SK-N-SH (cell line): ENCODE measurements at places on chromosomes 4 and X. TPM values are rescaled to one million over a fixed set of nuclear protein-coding genes. Genes with fewer than 3 reads are reported as not detected.

DNA sequence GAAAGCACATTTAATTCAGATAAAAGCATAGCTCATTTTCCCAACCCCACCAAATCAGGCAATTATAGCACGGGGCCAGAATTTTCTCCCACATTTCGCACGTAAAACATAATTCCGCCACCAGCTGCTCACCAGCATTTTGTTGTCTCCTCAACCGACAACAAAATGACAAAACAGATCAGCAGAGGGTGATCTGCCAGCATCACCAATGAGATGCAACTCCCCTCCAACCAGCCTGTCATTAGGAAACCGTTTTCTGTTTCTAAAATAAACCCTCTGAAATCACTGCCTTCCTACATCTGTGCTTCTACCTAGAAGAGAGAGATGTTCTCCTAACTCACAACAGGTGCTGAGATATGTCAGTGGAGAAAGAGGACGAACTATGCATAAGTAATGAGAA is 654.8 kb upstream of the CPEB2 start:
- DNase-seq: no peak

The CSAG1 gene
- polyA plus RNA-seq: 55.1 and 55.8 TPM in 2 replicates

DNA sequence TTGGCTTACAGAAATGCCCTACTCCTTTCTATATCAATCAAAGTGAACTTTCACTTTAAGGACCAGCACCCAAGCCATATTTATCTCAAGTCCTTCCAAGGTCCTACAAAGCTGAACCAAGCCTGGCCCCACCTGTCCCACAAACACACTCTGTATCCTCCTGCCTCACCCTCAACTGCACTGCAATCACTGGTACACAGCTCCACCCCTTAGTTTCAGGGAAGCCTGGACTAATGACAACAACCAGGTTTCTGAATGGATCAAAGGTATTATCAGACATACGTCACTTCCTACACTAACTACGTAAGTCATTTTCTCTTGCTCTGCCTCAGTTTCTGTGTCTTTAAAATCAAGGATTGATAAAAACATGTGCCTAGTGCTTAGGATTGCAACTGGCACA is 205.6 kb upstream of the HS3ST1 start:
- DNase-seq: no peak

DNA sequence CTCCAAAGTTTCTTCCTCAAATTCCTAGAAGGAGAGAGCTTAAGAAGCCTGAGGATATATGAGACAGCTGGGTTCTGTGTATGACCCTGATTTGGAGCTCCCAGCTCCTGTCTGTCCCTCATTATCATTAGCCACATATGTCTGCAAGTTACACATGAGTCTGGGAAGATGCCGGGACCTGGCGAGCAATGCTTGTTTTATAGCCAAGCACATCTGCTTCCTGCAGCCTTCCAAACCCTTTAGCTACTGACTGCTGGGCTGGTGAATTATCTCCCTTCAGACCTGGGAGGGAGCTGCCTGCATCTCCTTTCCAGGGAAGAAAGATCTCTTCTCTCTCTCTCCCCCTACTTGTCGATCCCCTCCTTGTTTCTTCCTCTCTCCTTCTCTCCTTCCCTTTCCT is 556.7 kb upstream of the BOD1L1 start:
- peak; percentile 33 for DNase-seq

DNA sequence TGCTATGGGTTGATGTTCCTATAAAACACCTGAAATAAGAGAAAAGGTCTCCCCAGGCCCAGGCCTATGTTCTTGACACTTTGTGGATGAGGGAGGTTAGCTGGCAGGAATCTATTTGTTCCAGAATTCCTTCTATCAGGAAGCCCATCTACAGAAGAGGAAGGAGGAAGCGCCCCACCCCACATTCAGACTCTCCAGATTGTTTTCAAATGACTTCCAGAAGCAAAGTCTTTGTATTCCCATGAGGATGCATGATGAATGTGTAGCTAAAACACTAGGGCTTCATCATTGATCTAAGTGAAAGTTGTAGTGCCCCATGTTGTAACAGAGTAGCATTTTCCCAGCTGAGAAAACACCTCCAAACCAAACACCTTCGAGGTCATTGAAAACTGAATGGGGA is 16.4 kb downstream of the OTC start:
- DNase-seq: no peak

The PAGE4 gene
- polyA plus RNA-seq: not detected in 2 replicates

DNA sequence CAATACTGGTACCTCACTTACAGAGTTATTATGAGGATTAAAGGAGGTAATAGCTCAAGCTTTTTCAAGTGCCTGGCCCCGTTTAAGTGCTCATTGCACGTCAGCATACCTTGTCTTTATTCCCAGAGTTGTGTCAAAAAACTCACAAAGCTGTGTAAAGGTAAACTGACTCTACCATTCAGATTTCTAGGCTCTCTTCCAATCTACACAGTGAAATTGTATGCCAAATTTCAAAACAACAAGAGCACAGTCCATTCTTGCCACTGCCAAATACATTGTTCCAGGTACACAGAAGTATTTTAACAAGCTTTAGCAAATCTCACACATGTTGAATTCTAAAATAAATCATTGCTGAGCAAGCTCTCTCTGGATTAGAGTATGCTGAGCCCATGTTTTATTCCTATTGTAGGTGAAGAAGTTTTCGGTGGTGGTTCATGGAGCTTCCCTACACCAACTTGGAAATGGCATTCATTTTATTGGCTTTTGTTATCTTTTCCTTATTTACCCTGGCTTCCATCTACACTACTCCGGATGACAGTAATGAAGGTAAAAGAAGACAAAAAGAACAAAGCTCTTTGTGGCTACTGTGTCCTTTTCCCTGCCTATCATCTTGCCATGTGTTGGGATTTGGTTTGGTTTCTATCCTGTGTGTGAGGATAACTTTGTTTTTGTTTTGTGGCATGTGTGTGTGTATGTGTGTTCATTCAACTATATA is 16.2 kb downstream of the SMIM31 start:
- no peak for DNase-seq

- no peak for DNase-seq
Measured at GRCh38 chr4:57119054-57119651, 9.0 kb upstream of the IGFBP7 start.

The USP38 gene
- polyA plus RNA-seq: 4.3 and 6.3 TPM in 2 replicates

GRCh38 chrX:25277574-25277973 is 261.8 kb upstream of the ARX start:
- DNase-seq: no peak

DNA sequence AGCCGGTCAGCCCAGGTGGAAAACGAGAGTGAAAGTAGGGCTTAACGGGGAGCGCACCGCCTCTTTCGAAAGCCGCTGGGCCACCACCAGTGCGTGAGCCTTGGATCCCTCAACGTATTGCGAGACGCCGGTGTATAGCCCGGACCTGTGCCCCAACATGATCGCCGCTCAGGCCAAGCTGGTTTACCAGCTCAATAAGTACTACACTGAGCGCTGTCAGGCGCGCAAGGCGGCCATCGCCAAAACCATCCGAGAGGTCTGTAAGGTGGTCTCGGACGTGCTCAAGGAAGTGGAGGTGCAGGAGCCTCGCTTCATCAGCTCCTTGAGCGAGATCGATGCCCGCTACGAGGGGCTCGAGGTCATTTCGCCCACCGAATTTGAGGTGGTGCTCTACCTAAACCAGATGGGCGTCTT is 929 bp downstream of the MAB21L2 start:
- peak; percentile 48 for DNase-seq

The MTMR8 gene
- 0.21 and 0.35 TPM in 2 replicates for polyA plus RNA-seq

DNA sequence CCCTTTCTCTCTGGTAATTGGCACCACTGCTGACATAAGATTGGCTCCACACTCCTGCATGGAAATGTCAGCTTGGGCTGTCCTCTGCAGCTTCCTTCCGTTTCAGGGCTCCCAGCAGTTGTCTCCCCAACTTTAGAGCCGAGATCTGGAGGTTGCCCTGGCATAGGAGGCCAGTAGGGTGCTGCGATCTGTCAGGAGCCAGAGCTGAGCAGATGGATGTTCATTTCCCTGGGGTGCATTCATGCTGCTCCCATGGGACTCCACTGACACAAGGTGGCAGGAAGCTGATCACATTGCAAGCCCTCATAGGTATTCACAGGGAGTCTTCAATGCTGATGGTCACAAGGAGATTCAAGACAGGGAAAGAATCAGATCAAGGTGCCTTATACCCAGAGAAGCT is 116.6 kb upstream of the RAI2 start:
- DNase-seq: no peak

- no peak for DNase-seq
Measured at GRCh38 chr4:74237425-74237966, 70.8 kb upstream of the EPGN start.

The DCHS2 gene
- not detected in 2 replicates for polyA plus RNA-seq

GRCh38 chr4:12472087-12472486 is 1012.1 kb downstream of the RAB28 start:
- no peak for DNase-seq

GRCh38 chrX:110026099-110026844 is 23.4 kb downstream of the TMEM164 start:
- no peak for DNase-seq

DNA sequence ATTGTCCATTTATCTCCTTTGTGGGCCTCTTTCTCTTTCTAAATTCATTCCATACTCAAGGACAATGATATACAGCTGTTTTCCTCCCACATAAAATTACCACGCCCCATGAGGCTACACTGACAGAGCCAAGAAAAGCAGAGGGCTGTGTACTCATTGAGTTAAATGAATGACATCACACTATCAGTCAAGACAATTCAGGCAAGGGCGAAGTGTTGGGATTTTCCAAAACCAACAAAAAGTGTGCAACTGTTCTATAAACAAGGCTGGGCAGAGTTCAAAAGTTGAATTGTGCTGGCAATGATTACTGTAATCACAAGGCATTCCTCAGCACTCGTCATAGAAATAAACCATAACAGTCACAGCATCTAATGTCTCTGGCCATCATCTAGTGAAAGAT is 799.6 kb upstream of the DIAPH2 start:
- DNase-seq: no peak

GRCh38 chr4:3685081-3685645 is 81.0 kb upstream of the ADRA2C start:
- no peak for DNase-seq

GRCh38 chr4:15162465-15163283 is 160.4 kb downstream of the CPEB2 start:
- peak; percentile 49 for DNase-seq

- DNase-seq: no peak
Measured at GRCh38 chrX:136130931-136131833, 16.2 kb upstream of the FHL1 start.

The TCEAL3 gene
- 20.6 and 26.7 TPM in 2 replicates for polyA plus RNA-seq

DNA sequence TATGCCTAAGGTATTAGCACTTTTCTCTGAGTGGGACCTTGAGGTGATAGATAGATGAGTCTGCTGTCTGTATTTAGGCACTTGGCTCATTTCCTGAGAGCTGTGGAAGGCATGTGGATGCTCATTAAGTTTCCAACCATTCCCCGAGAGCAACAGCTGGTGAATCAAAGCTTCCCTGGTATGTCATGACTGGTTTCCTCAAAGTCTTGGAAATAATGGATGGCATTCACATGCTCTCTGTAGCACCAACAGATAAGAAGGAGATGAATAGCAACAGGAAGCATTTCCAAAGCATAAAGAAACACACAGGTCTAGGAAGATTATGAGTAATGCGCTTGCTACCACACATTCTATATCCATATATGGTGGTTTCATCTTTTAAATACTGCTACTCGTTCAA is 118.3 kb upstream of the ETNPPL start:
- DNase-seq: no peak

GRCh38 chr4:125702406-125702805 is 387.7 kb downstream of the FAT4 start:
- no peak for DNase-seq

The FGB gene
- polyA plus RNA-seq: not detected in 2 replicates

GRCh38 chr4:70734168-70734954 is 12.6 kb downstream of the RUFY3 start:
- DNase-seq: no peak

- no peak for DNase-seq
Measured at GRCh38 chrX:24025741-24026403, 1.1 kb downstream of the KLHL15 start.

The PIR gene
- 12.3 and 13.2 TPM in 2 replicates for polyA plus RNA-seq

The P2RY8 gene
- 0.03 and 0.08 TPM in 2 replicates for polyA plus RNA-seq

The WDR17 gene
- 0.72 and 1.1 TPM in 2 replicates for polyA plus RNA-seq

The REELD1 gene
- not detected in 2 replicates for polyA plus RNA-seq

GRCh38 chr4:41976775-41977516 is 4.6 kb upstream of the DCAF4L1 start:
- no peak for DNase-seq

The CCNQ gene
- 44.5 and 45.3 TPM in 2 replicates for polyA plus RNA-seq

DNA sequence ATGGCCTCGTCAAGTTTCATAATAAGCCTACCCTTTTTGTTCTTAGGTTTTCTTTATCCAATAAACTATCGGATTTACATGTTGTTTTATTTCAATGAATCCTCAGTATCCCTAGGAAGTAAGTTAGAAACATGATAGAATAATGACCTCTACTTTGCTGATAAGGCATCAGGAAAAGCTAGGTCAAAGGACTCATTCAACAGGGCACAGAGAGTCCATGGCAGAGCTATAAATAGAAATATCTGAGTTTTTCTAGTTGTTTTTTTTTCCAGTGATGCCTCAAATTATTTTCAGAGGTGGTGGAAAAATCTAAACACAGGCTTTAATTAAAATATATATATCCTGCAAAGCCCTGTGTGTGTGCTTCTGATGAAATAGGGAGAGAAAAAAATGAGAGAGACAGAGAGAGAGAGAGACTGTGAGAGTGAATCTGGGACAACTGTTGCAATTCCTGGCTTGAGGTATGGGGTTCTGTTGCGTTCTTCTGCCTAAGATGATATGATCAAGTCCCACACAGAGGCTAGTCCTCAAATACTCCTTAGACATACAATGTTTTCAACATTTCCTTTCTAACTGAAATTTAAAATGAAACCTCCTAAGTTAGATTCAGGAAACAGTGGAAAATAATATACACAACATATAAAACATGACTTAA is 139.9 kb downstream of the HDX start:
- no peak for DNase-seq

- DNase-seq: no peak
Measured at GRCh38 chr4:77695774-77696173, 90.2 kb downstream of the CXCL13 start.

- DNase-seq: no peak
Measured at GRCh38 chrX:112874614-112875013, 34.0 kb upstream of the AMOT start.

The PASD1 gene
- 0.03 and 0.08 TPM in 2 replicates for polyA plus RNA-seq

DNA sequence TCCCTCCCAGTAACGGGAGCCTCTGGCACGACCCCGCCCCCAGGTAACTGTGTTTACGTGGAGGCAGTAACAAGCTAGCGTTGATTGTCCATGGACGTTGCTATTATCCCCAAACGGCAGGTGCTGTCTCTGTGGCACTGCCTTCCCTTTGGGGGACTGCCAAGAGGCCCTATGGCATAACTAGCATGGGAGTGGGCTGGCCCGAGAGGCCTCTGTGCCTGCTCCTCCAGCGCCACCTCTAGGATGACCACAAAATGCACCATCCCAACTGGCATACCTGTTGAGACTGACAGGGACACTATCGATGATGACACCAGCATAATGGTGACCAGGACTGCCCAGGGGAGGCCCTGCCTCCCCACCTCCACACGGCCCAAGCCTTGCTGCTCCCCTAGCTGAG is 1.5 kb downstream of the SRPK3 start:
- no peak for DNase-seq
